ENCODE measurements at places on chromosomes 2 and 18.

GRCh38 chr2:140436936-140437335 is 1656.7 kb upstream of the NXPH2 start:
- DNase-seq, result no peak

GRCh38 chr2:2698182-2699120 is 367.4 kb upstream of the MYT1L start:
- DNase-seq, result no peak

DNA sequence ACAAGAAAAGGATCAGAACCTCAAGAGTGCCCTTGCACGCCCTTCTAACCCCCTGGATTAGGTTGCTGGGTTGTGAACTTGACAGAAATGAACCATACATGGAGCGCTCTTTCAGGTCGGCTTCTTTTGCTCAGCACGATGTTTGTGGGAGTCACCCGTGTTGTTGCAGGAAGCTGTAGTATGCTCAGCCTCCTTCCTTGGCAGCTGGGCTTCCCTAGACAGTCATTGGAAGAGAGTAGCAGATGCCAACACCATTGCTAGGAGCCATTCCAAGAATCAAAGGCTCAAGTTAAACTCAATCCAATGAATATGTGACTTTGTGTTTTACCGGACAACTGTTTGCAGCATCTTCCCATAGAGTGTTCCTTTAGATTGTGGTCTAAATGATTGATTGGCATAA is 47.0 kb downstream of the RAB12 start:
- peak; percentile 13 for DNase-seq

- no peak for DNase-seq
Observed at GRCh38 chr2:10432311-10433181, 15.6 kb downstream of the ODC1 start.

- no peak for DNase-seq
Observed at GRCh38 chr2:96138179-96139145, at the start of gene ASTL. Gene ASTL, minus strand, starts transcription at chr2:96138502. Its CDS starts 66 bp downstream, at chr2:96138436.

- DNase-seq, result no peak
Observed at GRCh38 chr2:11508279-11508678, 25.6 kb upstream of the GREB1 start.

GRCh38 chr18:13657974-13658373 is 68.4 kb downstream of the FAM210A start:
- DNase-seq, result no peak

DNA sequence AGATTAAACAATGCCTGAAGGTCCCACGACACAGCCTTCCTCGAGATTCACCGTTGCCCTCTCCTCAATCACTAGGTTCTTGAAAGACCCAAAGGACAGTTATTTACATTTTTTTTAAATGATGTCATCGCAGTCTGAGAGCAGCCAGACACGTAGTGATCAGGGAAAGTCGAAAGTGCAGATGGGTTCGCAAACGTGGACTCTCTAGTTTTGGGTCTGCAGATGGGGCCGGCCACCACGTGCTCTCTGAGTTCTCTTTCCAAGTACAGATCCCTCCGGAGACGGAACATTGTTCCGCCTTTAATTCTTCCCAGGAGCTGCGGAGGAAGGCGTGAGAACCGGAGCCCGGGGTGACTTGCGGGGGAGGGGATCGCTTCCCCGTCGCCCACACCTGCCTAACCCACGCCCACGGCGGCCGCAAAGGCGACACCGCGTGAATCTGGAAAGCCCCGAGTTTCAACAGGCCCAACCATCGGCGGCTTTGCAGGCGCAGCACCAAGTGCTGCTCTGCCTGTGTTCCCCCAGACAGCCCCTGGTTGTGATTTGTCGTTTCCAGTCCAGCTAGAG is 54.3 kb downstream of the PKDCC start:
- no peak for DNase-seq

GRCh38 chr2:200403814-200404213 is 97.3 kb downstream of the SPATS2L start:
- DNase-seq, result no peak

DNA sequence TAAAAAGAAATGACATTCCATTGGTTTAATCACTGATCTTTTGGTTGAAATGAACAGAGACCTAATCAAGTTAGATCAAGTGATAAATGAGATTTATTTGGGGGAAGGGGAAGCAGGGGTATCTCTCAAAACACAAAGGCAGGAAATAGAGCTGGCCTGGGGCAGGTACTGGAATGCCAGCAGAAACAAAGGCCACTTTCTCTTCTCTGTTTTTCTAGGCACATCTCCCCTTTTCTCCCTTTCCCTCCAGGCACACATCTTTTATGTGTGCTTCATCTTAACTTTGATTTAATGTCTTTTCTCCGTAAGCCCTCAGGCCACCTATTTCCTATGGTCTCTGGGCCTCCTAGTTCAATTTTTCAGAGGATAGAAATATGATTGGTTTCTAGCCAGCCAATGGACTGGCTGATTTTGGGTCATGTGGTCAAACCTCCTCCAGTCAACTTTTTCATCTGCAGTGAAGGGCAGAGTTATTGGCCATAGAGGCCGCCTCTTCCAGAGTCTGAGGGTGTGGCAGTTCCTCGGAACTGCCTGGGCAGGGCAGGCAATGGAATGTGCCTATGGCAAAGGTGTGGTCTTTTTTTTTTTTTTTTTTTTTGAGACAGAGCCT is 58.9 kb upstream of the FAM136A start:
- no peak for DNase-seq

DNA sequence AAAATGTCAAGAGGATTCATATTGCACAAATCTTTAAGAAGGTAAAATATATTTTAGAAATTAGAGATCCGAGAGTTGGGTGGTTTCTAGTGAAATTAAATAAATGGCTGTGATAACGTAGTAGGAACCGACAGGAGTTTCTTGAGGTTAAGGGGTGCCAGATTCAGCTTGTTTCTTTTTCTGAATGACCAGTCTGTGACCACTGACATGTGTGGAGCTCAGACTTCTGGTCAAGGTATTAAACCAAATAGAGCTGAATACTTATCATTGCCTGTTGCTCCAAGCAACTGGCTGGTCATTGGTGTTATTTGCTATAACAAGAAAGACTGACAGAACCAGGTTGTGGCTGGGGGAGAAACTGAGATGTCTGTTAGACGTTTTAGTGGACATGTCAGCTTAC is 408.2 kb upstream of the HS6ST1 start:
- no peak for DNase-seq

GRCh38 chr18:51630706-51631105 is 433.2 kb upstream of the MEX3C start:
- no peak for DNase-seq

GRCh38 chr18:48926420-48926857 is 24.3 kb downstream of the SMAD7 start:
- no peak for DNase-seq

DNA sequence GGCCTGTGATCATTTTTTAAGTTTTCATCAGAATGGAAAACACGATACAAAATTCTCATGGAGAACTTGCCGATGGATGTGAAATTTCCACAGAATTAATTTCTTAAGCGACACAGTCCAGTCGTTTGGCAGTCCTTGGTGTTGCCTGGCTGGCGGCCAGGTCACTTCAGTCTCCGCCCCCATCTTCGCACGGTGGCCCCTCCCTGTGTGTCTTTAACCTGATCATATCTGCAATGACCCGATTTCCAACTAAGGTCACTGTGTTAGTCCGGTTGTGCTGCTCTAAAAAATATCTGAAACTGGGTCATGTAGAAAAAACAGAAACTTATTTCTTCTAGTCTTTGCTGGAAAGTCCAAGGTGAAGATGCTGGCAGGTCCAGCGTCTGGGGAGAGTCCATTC is 44.5 kb upstream of the COPS8 start:
- no peak for DNase-seq

GRCh38 chr2:174465327-174465726 is 21.5 kb downstream of the GPR155 start:
- no peak for DNase-seq

DNA sequence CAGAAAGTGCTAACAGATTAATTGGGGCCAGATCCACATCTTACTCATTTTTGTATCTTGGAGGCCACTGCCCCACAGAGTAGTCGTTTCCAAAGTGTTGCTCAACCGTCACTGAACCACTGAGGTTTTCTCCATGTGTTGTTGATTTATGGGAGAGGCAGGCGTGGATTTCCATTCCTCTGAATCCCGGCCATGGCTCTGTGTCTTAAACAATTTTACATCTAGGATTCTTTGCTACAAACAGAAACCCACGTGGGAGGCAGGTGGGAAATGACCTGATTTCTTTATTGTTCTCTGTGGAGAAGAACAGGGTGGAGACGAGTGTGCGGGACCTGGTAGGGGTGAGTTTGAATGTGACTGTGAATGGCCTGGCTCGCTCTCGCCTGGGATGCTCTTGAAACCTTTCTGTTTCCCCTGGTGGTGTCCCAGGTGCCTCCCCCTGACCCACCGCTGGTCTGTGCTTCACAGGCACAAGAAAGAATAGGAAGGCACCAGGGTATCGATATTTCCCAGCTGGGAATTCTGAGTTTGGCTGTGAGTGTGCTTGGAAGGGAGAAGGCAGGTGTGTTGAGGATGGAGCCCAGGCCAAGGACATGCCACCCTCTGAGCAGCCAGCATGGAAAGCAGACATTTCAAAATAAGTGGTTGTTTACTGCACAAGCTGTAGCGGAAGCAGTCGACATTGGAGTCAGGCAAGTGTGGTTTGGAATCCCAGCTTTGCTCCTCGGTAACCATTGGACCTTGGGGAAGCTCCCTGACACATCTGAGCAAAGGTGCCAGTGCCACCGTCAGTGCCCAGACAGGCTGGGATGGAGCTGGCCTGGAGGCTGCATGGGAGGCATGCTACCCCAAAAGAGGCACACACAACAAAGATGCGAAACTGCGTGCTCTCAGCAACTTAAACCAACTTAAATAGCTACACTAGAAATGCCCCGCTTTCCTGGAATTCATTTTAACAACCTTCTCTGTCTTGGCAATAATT is 50.0 kb downstream of the LPIN1 start:
- no peak for DNase-seq

GRCh38 chr2:192090911-192091310 is 103.8 kb downstream of the TMEFF2 start:
- DNase-seq, result no peak

GRCh38 chr2:20429528-20429927 is 17.3 kb upstream of the RHOB start:
- no peak for DNase-seq

DNA sequence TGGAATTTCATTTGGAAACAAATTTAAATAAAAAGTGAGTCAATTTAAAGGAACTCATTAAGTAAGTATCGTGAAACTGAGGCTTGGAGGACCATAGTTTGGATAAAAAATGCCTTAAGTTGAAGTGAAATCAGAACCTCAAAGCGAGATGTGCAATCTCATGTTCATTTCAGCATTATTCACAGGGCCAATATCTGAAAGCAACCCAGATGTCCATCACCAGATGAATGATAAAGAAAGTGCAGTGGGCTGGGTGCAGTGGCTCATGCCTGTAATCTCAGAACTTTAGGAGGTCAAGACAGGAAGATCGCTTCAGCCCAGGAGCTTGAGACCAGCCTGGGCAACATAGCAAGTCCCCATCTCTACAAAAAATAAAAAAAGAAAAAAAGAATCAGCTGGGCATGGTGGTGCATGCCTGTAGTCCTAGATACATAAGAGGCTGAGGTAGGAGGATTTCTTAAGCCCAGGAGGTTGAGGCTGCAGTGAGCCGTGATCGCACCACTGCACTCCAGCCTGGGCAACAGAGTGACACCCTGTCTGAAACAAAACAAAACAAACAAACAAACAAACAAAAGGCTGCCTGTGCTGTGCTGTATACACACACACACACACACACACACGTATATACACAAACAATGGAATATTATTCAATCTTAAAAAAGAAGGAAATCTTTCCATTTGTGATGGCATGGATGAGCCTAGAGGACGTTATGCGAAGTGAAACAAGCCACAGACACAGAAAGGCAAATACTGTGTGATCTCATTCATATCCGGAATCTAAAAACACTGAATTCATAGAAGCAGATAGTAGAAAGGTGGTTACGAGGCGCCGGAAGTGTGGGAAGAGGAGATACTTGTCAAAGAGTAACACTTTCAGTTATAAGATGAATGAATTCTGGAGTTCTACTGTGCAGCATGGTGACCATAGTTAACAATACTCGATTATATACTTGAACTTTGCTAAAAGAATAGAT is 14.5 kb downstream of the SH3RF3 start:
- DNase-seq, result no peak

- DNase-seq, result no peak
Observed at GRCh38 chr18:61785588-61785987, 107.2 kb downstream of the RNF152 start.

GRCh38 chr2:222034058-222034457 is 264.7 kb downstream of the PAX3 start:
- DNase-seq, result no peak

DNA sequence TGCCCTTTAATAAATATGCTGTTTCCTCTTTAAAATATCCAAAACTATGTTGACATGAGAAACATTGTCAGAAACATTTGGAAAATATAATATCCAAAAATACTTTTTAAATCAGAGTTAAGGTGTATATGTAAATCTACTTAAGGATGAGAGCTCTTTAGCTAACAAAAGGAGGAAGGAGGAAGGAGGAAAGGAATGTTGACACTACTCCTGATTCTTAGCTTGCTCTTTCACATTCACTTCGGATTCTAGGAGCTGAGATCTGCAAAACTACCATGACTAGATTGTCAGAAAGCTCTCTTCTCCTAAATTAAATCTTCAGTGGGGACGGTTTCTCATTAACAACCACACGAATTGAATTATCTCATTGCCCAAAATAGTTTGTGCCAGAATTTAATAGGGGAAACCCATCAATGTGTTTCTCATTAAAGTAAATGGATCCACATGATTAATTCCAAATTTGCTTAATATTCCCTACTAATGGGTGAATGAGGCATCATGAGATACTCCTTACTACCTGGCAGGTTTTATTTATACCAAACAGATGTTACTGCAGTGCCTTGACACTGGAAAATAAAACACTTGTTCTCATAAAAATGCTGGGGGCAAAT is 509.1 kb downstream of the MBD2 start:
- DNase-seq, result no peak

GRCh38 chr18:42977982-42978637 is 137.4 kb downstream of the RIT2 start:
- DNase-seq, result no peak

DNA sequence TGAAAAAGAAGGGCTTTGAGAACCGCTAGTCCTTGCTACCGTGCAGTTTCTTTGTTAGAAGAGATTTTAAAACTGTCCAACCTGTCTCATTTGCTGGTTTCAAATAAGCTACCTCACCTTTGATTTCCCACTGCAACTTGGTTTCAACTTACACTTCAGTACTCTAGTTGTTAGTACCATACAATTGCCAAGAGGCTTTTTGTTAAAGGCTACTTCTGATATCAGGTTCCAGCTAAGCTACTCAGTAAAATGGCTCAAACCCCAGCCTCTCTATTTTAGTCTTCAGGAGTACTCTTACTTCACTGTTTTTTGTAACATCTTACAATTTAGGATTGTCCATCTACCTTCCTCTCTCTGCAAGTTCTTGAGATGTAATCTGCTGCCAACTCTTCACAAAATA is 91.6 kb downstream of the INO80D start:
- no peak for DNase-seq

Measured in DMS 273 treated with DMSO at 0.1 percent for 48 hours (cell line).